ENCODE measurements at places on chromosomes 1 and 21.

- no peak for DNase-seq
Observed at GRCh38 chr1:64396817-64397216, 73.1 kb upstream of the CACHD1 start.

- DNase-seq: no peak
Observed at GRCh38 chr1:212609701-212610574, 1.4 kb downstream of the ATF3 start.

- no peak for DNase-seq
Observed at GRCh38 chr1:30044656-30045144, 678.7 kb downstream of the MATN1 start.

DNA sequence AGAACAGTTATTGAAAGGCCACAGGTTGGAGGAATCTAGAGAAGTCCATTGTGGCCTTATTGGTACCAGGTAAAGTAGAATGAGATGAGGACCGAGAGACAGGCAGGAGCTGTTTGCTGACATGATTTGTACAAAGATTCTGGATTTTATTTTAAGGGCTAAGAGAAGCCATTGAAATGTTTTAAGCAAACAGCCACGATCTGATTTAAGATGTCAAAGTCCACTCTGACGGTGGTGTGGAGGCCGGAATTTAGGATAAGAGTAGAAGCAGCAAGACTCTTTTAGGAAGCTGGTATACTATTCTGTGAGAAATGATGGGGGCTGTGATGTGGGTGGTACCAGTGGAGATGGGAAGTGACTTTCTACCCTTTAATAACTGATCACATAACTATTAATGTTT lies 418.5 kb downstream of the DPYD start:
- DNase-seq: no peak

DNA sequence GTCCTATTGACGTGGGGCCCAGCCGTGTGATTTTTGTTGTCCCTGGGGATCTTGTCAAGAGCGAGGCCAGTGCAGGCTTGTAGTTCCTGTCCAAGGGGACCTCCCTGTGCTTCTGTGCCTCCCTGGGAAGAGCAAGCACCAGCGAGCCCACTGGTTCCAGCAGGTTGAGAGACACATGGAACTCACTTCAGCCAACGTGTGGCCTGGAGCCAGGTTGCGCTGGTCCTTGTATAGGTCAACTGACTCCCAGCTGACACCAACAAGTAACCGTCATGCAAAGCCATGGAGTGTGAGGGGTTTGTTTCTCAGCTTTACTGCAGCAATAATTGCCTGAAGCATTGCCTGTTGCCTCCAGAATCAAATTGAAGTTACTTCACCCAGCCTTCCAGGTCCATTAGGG lies 63.0 kb downstream of the DISP3 start:
- DNase-seq: no peak

- DNase-seq: no peak
Observed at GRCh38 chr1:81809808-81810207, 9.1 kb downstream of the ADGRL2 start.

- DNase-seq: no peak
Observed at GRCh38 chr1:108570128-108570527, 10.2 kb downstream of the EEIG2 start.

GRCh38 chr21:39353295-39353694 lies 4.4 kb upstream of the HMGN1 start:
- no peak for DNase-seq

- no peak for DNase-seq
Observed at GRCh38 chr1:246291127-246291526, 216.0 kb downstream of the SMYD3 start.

GRCh38 chr1:34833711-34834110 lies 25.8 kb downstream of the SMIM12 start:
- no peak for DNase-seq

DNA sequence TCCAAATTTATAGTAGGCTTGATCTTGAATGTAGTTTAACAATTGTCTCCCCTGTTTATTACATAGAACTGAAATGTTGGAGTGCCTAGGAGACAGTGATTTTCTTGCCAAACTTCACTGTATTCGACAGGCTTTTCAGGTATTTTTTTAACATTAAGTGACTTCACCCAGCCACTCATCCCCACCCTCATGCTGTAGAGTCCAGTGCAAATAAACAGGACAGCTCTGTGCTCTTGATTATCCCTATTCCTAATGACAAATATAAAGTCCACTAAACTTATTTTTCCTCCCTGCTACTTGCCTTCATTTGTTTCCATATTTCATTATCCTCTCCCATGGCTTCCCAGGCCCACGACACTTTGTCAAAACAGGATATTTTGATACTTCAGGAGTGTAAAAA lies 29.2 kb upstream of the NEXN start:
- DNase-seq: no peak

- no peak for DNase-seq
Observed at GRCh38 chr1:245600658-245601057, 445.9 kb downstream of the KIF26B start.

GRCh38 chr21:31273278-31273677 lies 70.8 kb downstream of the TIAM1 start:
- no peak for DNase-seq

GRCh38 chr1:155008015-155008941 lies 5.7 kb downstream of the ZBTB7B start:
- DNase-seq: no peak

GRCh38 chr1:40183055-40183710 lies 22.0 kb downstream of the RLF start:
- no peak for DNase-seq

- no peak for DNase-seq
Observed at GRCh38 chr1:222187566-222188332, 360.2 kb downstream of the HHIPL2 start.

DNA sequence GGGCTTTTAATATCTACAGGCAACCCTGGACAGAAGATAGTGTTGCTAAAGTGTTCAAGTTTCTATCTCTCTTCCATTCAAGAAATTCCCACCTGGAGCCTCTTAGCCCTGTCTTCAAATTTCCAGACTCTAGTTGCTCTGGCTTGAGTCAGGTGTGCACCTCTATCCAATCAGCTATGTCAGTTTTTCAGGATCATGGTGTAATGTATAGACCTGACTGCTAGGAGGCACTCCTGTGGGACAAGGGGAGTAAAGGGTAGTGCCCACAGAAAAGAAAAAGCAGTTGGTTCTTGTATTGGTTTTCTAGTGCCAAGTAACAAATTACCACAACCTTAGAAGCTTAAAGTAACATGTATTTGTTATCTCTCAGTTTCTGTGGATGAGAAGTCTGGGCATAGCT lies 6.2 kb upstream of the ZRANB2 start:
- DNase-seq: no peak

DNA sequence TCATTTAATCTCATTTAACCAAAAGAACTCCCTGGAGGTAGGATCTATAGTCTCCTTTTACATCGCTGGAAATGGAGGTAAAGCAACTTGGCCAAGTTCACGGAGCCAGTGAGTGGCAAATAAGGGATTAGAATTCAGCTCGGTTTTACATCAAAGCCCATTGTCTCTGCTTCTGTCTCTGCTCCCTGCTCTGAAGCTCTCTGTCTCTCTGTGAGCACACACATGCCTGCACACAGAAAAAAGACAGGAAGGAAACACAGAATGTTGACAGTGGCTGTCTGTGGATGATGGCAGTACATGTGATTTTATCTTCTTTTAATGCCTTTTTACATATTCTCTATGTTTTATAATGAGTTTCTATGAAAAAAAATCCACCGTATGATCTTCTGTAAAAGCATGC lies 8.9 kb upstream of the DHRS3 start:
- DNase-seq: no peak

DNA sequence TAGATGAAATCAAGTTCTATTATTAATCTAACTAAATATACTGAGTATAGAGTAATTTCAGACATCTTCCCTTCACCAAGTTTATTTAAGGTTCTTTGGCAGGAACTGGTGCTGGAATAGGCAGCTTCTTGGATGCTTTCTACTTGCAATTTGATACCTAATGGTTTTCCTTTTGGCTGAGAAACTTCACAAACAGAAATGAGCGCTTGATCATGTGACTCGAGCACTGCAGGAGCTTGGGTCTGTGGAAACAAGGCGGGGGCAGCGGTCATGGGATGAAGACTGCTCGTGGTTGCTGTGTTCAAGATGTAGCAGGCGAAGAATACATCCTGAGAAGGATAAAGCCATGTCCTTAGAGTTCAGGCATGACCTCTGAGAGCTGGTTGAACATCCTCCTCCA lies 136.8 kb downstream of the PTPRC start:
- no peak for DNase-seq

GRCh38 chr1:187794561-187794960 lies 965.8 kb downstream of the PLA2G4A start:
- no peak for DNase-seq

DNA sequence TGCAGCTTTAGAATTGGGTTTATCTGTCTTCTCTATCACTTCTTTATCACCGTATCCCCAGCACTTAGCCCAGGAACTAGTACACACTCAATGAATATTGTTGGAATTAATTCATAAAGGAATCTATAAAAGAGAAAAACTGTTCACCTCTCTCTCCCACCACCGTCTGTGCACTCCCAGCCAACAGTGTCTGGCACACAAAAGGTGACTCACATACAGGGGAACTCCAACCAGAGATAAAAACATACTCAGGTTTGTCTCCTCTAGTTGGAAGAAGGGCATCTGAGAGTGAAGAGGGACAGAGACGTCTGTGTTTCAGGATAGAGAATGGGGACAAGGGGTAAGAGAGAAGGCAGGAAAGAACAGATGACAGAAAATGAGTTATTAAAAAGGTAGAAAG lies 10.0 kb downstream of the ITLN1 start:
- DNase-seq: no peak

GRCh38 chr1:150213170-150214098 lies 22.5 kb downstream of the ANP32E start:
- DNase-seq: peak; percentile 94

- no peak for DNase-seq
Observed at GRCh38 chr21:46025113-46025770, 43.7 kb downstream of the COL6A1 start.

GRCh38 chr1:163347106-163347505 lies 25.4 kb downstream of the NUF2 start:
- DNase-seq: no peak

DNA sequence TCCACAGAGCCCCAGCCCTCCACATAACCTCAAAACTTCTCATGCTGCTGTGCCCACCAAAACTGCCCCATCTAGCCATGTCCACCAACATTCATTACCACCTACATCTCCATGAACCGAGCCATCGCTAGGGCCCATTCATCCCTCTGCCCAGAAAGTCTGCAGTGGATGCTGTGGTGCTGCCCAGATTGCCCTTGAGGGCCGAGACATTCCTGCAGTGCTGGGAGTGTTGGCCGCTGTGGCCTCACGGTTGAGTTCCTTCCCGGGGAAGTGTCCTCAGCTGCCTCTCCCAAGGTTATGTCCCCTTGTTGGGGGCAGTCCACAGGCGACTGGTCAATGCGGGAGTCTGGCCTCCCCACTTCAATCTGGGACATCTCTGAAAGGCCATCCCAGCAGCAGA lies 30.3 kb upstream of the DMBX1 start:
- no peak for DNase-seq

DNA sequence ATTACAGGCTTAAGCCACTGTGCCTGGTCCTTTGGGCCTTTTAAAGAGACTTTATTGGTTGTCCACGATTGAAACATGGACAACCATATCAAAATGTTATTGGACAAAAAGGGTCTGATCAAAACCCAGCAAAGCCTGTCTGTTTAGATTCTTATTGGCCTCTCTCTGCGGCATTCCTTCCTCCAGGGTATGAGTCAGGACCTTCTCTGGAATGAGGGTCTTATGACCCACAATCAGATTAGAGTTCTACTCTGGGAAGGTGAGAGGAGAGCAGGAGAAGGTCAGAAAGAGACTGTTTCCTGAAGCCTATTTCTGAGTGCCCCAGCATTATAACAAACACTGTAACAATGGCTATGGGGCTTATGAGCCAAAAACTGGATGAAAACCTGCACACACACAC lies 7.9 kb downstream of the LURAP1 start:
- DNase-seq: no peak

GRCh38 chr1:234912548-234913277 lies 215.9 kb downstream of the TOMM20 start:
- DNase-seq: no peak

GRCh38 chr1:172795741-172796140 lies 136.8 kb downstream of the FASLG start:
- no peak for DNase-seq

GRCh38 chr1:59079434-59080140 lies 217.3 kb upstream of the FGGY start:
- DNase-seq: no peak

- no peak for DNase-seq
Observed at GRCh38 chr1:75672528-75673393, 51.7 kb upstream of the ACADM start.

GRCh38 chr1:220797553-220797952 lies 10.8 kb downstream of the MTARC1 start:
- no peak for DNase-seq

DNA sequence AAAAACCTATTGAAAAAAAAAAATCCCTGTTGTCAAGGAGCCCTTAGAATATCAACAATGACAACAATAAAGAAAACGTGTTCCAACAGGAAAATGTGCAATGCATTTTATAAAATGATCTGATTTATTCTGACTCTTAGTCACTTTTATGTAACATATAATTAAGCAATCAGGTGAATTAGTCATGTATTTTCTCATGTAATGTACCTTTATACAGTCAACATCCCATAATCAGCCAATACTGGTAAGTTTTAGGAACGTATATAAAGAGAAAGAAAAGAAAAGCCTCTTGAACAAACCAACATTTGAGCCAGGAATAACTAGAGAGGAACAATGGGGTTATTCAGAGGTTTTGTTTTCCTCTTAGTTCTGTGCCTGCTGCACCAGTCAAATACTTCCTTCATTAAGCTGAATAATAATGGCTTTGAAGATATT lies at the start of gene CLCA4:
Gene CLCA4, plus strand, starts transcription at position 292 of the 435 bp plus-strand sequence. Its CDS starts 42 bp downstream, at position 334.
- DNase-seq: no peak

DNA sequence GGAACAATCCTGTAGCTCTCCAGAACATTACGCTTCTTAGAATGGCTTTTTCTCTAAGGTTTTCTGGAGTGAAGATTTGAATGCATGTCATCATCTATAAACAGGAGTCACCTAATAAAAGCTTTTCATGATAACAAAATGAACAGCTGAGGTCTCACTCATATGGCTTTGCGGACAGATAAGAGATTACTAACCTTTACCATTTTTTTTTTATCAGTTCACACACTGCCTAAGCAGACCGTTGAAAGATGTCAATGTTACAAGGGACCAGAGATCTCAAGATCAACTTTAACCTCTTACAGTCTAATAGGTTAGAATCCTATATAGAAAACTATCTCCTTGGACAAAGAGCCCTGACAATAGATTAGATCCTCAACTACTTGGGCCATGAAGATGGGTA lies 41.4 kb downstream of the SCMH1 start:
- DNase-seq: no peak
